Activated naive CD8-positive, alpha-beta T cell treated with anti-CD3 and anti-CD28 coated beads, Interleukin-2, amount 50 U/mL, for 24 hours (primary cell): ENCODE measurements at places on chromosomes 6 and 20.

DNA sequence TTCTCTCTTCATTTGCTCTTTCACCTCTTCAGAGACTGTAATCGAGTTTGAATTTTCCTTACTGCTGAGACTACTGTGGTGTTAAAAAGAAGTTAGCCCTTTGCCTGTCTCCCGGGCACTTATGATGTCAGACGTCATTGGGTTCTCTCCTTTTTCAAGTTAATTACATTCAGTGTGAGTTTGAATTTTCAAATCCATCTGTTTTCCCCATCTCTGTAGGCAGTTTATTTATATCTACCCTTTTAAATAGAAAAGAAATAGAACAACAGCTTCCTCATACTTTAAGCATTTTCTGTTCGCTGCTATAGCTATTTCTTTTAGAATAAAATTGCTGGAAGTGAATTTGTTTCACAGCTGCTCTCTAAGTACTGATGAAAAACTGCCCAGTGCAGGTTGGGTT, 81.4 kb downstream of the MCHR2 start:
- no peak for DNase-seq

GRCh38 chr6:7406743-7407142, 17.1 kb downstream of the RIOK1 start:
- no peak for DNase-seq

DNA sequence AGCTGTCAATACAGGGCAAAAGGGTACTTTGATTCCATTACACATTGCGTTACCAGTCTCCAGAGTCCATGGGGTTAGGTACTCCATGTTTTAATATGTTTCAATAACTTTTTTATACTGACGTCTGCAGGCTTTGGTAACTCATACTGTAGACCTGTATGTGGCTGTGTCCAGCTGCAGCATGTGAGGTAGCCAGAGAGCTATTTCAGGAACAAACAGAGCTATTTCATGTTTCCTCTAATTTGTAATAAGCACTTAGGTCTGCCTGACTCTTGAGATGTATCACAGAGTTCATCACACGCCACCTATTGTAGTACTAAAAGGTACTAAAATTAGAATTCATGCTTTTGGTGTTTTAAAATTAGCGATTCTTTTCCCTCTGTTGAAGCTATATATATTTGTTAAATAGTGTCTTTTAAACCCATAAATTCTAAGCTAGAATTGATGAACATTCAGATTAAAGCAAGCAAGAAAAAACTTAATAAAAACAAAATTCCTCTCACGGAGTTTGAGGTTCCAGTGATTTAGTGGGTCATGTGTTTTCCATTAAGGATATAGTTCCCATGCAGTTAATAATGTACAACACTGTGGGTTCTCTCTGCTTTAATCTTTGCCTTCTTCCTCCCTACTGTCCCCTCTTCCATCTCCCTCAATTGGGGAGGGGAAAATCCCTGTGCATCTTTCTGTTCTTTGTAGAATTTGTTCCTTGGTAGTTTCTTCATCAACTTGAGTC, 37.0 kb downstream of the FOXO3 start:
- DNase-seq, result no peak

DNA sequence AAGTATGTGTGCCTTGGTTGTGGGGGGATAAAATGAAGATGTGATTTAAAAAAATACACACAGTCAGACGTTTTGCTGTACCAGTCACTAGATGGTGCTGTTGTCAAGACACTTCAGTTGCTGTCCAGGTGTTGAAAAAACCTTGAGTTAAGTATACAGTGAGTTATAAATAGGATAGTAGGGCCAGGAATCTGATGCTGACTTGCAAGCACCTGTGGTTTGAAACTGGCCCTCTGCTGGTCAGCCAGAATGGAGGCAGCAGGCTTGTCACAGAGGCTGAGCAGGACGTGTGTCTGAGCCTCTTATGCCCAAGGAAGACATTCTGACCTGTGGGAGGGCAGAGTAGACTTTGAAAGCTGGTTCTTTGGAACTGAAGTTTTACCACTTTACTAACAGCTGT, 27.8 kb downstream of the RNF8 start:
- DNase-seq, result peak; percentile 6

GRCh38 chr20:16385462-16385861, 187.8 kb downstream of the KIF16B start:
- no peak for DNase-seq

- DNase-seq, result no peak
Measured at GRCh38 chr6:135976585-135976984, 125.1 kb downstream of the PDE7B start.

DNA sequence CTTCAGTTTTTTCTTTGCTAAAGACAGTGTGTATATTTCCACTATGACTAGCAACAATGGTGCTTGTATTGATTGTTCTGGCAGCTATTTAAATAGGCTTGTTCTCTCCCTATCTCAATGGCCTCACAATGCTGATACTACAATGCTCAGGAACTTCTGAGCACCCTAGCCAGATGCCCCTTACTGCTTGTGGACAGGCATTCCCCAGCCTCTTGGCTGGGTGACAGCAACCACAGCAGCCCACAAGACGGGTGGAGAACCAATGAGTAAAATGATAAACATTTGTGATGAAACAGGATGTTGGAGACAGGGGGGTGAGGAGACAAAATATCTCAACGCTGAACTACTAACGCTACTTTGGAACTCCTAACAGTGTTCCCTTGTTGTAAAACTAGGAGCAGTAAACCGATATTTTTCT, 42.3 kb downstream of the HIVEP2 start:
- peak; percentile 78 for DNase-seq

- no peak for DNase-seq
Measured at GRCh38 chr6:156057869-156058268, 602.2 kb upstream of the NOX3 start.

DNA sequence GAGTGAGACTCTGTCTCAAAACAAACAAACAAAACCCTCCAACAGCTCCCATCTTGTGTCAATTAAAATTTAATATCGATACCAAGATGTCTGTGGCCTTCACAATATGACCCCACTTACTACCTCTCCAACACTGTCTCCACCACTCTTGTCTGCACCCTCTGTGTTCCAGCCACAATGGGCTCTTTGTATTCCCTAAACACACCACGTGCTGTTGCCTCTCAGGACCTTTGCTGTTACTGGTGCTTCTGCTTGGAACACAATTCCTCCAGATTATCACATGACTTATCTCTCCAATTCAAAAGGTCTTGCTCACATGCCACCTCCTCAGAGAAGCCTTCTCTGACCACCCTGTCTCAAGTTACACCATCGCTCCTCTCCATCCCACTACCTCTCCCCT, 6.0 kb upstream of the HCK start:
- DNase-seq, result no peak

GRCh38 chr6:42372699-42373098, 79.0 kb downstream of the TRERF1 start:
- no peak for DNase-seq

DNA sequence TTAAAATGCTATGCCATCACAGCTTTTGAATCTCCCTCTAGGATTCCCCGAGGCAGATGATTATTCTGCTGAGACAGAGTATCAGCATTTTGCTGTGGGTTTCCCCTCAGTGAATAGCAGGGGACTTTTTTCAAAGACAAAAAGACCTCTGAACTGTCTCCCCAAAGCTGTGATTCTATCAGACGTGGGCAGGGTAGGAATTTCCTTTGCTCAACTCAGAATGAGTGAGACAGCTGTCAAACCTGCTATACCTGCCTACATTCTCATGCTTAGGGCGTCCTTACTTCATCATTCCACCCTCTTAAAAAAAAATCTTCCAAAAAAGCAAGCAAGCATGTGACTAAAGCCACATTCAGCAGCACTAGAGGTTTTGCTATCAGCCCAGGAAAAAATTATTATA, 147.6 kb upstream of the FAM83B start:
- DNase-seq, result no peak

DNA sequence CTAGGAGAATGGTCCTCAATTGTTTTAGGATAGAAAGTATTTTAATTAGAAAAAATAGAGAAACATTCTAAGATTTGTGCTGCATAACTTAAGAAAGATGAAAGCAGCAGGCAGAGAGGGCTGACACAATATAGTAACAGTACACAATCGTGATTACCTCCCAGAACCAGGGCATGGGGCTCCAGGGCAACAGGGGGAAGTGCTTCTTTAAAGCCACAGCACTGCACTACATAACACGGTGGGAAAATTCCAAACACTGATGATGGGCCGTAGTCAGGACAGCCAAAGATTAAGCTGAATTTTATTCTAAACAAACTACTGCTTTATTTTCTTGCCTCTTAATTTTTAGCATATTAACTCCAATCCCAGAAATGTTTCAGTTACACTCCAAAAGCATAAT, 14.4 kb downstream of the EXOC2 start:
- no peak for DNase-seq

GRCh38 chr6:162849269-162849668, 121.5 kb downstream of the PACRG start:
- no peak for DNase-seq

GRCh38 chr6:36927691-36928546, 26.6 kb upstream of the PI16 start:
- no peak for DNase-seq

DNA sequence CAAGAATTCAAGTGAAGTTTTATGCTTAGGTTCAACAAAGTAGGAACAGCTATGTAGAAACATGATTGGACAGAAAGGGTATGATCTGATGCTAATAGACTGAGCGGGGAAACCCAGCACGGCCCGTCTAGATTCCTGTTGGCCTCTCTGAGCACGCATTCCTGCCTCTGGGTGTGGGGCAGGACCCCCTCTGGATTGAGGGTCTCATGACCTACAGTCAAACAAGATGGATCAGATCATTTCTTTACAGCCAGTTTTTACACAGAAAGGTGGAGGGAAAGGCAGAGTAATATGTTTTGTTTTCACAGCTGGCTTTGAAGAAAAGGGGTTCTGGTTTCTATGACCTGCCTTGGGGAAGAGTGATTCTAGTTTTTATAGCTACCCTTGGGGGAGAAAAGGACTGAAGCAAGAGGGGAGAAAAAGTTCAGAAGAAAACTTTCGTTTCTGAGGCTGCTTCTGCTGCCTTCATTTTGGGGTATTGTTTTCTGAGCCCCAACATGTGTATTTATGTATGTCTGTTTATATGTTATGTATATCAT, 99.6 kb upstream of the SLC22A16 start:
- no peak for DNase-seq

- no peak for DNase-seq
Measured at GRCh38 chr6:53043581-53043980, 21.6 kb upstream of the FBXO9 start.

GRCh38 chr6:36848658-36849441, 9.6 kb upstream of the CPNE5 start:
- DNase-seq, result no peak

GRCh38 chr6:150866147-150866990, 867 bp downstream of the MTHFD1L start:
- DNase-seq, result peak; percentile 84

DNA sequence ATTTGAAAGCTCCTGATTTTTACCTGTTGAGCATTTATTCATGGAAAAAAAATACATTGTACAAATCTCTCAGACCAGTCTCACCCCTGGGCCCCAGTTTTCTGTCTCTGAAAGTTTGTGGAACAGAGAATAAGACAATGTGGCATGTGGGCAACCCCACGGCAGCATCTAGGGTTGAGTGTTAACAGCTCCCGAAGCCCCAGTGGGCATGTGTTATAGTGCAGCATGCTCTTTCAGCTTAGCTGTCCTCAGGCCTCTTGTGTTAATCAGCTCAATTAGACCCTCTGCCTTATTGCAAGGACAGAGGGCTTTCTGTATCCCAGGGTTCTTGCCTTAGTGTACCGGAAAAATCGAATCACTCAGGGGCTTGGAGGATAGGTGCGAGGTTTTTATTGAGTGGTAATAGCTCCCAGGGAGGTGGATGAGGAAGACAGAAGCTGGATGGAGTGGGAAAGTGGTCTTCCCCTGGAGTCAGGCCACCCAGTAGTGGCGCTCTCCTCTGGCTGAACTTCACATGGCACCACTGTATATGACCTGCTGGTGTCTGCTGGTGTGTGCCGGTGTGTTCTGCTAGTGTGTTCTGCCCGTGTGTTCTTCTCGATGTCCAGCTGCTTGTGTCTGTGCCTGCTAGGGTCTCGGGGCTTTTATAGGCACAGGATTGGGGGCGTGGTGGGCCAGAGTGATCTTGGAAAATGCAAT, 382.8 kb downstream of the EPM2A start:
- DNase-seq, result no peak

DNA sequence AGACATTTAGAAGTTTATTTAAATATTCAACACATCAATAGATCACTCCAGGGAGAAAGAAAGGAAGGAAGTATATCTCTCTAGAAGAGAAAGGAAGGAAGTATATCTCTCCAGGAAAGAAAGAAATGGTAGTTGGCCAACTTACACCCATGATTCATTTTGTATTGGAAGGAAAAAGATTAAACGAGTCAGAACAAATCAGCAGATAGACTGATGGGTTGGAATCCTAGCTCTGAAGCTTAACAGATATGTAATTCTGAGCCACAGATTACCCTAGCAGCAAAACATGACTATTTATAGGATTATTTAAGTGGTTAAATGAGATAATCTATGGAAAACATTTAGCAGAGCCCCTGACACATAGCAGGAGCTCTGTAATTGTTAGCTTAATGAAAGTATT, 27.1 kb downstream of the COL12A1 start:
- no peak for DNase-seq

GRCh38 chr6:49668083-49668511, 31.5 kb upstream of the RHAG start:
- DNase-seq, result no peak

DNA sequence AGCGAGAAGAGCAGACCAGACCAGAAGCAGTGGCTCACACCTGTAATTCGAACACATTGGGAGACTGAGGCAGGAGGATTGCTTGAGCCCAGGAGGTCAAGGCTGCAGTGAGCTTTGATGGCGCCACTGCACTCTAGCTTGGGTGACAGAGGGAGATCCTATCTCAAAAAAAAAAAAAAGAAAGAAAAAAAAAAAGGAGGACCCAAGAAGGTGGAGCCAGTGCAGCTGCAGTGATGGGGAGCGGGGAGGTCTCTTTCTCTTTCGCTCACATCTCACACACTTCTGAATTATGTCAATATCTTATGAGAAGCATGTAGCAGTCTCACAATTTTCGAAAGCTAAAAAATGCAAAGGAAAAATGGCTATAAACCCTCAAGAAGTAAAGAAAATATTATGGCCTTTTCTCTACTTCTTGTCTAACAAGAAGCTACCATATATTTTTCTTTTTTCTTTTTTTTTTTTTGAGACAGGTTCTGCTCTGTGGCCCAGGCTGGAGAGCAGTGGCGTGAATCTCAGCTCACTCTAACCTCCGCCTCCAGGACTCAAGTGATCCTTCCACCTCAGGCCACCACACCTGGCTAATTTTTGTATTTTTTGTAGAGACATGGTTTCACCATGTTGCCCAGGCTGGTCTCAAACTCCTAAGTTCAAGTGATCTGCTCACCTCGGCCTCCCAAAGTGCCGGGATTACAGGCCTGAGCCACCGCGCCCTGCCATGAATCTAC, 3.8 kb upstream of the SPO11 start:
- DNase-seq, result no peak

DNA sequence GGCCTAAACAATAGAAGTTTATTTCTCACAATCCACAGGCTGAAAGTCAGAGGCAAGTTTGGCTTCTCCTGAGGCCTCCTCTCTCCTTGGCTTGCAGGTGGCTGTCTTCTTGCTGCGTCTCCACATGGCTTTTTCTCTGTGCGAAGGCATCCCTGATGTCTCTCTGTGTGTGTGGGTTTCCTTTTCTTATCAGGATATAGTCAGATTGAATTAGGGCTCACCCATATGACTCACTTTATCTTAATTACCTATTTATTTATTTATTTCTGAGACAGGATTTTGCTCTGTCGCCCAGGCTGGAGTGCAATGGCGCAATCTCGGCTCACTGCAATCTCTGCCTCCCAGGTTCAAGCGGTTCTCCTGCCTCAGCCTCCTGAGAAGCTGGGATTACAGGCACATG, 30.7 kb downstream of the LINC00237 start:
- DNase-seq, result no peak
